Aorta (tissue), 5 donors: ENCODE measurements at places on chromosomes 4 and X. TPM values are rescaled to one million over a fixed set of nuclear protein-coding genes. Genes with fewer than 3 reads are reported as not detected.

Gene CCNB3
- not detected for total RNA-seq

Gene FAM114A1
- total RNA-seq = 104 TPM

Gene SSX3
- not detected for total RNA-seq

DNA sequence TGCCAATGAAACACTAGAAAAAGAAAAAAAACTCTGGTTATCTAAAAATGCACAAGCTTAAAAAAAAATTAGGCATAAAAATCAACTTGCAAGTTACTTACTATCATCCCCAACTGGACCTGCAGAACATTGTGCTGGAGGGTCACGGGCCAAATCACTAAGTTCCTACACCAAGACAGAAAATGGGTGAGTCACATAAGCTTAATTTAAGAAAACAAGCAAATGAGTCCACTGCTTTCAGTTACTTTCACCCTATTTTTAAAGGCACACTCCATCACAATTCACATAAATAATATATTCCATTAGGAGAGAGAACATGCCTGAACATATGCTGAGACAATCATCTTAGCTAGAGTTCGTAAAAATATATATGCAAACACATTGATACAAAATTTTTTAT lies 17.7 kb downstream of the UBE2D3 start:
- DNase-seq = no peak

- no peak for DNase-seq
Measured at GRCh38 chr4:150149381-150149780, 71.1 kb downstream of the DCLK2 start.
